GM12864 (cell line): ENCODE measurements at places on chromosomes 6 and 20.

DNA sequence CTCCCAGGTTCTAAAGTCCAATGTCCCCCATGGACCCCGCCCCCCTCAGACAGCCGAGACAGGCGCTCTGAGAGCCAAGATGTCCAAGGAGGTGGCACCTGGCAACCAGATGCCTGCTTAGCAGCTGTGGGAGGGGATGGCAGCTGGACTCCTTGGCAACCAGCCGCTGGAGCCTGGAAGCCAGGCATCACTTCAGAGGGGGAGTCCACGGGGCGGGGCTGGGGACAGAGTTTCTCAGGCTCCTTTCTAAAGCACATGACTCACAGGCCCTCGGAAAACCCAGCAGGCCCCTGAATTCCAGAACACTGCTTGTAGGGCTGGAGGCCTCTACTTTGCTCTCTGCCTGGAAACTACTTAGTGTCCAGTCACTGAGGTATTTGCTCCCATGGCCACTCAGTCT lies 51.5 kb downstream of the PREX1 start:
- DNase-seq: no peak

DNA sequence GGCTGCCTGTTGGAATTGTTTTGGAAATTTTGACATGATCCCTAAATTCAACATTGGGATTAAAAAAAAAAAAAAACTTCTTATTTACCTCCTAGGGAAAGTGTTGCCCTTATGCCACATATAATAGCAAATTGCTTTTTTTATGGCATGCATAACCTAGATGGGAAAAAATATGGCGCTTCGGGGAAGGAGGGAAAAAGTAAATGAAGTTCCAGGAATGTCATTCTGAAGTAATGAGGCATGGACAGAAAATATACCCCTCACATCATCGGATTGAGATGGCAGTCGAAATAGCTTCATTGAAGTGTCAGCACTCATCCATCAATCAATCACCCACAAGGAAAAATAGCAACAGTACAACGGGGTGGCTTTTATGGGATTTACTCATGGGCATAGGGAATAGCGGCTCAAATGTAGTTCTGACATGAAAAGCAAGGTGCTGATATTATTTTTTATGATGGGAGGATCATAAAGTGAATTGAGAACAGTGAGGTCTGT lies 104.8 kb downstream of the ZNF217 start:
- no peak for DNase-seq

GRCh38 chr20:40682104-40682981 lies 6.7 kb downstream of the MAFB start:
- DNase-seq: no peak

GRCh38 chr6:6790891-6791290 lies 202.4 kb downstream of the LY86 start:
- DNase-seq: no peak

- no peak for DNase-seq
Observed at GRCh38 chr6:158387036-158387435, 74.8 kb downstream of the TULP4 start.

- DNase-seq: no peak
Observed at GRCh38 chr20:41393705-41394066, 27.1 kb upstream of the EMILIN3 start.

DNA sequence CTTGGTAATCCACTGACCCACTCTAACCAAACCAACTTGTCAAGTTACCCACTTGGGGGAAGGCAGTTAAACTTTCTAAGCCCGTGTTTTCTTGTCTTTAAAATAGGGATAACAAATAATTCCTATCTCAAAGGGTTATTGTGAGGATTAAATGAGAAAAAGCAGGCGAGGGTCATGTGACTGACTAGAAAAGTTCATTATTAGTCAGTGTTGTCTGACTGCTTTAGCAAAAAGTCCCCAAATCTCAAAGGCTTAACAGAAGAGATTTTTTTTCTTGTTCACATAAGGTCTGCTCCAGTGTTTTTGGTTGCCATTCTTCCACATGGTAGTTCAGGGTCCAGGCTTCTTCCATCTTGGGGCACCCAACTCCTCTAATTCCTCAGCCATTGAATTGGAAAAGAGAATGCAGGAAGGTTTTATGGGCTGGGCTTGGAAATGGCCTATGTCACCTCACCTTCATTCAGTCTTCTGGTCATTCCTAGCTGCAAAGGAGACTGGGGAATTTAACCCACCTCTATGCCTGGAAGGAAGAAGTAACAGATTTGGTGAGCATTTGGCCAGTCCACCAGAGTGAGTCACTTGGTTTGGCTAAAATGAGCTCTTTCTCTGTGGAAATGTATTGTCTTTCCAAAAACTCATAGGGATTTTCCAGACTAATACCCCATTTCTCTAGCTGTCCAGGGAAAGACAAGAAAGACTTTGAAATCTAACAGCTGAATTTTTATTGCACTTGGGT lies 77.0 kb downstream of the CAP2 start:
- DNase-seq: no peak

GRCh38 chr6:159854959-159855358 lies 35.8 kb upstream of the MAS1 start:
- no peak for DNase-seq

- DNase-seq: no peak
Observed at GRCh38 chr20:53580376-53581111, 13.1 kb downstream of the ZNF217 start.

DNA sequence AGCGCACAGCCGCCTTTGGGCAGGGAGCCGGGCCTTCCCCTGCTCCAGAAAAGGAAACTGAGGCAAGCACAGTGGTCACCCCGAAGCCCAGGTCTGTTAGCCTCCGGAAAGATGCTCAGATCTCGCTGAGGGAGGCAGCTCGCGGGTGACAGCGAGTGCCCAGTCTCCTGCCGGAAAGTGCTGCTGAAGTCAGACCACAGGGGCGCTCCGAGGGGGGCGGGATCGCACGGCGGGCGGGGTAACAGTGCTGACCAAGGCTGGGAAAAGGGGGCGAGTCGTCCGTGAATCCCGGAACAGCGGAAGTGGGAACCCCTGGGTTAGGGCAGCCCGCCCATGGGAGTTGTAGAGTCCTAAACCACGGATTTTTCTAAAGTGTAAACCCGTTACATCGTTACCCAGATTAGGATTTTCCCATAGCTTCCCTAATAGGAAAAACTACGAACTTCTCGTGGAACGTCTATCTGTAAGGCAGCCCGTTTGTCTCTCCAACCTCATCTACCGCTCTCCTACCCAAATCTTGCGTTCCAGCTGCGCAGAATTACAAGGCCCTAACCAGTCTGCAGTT lies 504 bp downstream of the VPS16 start:
- DNase-seq: no peak

DNA sequence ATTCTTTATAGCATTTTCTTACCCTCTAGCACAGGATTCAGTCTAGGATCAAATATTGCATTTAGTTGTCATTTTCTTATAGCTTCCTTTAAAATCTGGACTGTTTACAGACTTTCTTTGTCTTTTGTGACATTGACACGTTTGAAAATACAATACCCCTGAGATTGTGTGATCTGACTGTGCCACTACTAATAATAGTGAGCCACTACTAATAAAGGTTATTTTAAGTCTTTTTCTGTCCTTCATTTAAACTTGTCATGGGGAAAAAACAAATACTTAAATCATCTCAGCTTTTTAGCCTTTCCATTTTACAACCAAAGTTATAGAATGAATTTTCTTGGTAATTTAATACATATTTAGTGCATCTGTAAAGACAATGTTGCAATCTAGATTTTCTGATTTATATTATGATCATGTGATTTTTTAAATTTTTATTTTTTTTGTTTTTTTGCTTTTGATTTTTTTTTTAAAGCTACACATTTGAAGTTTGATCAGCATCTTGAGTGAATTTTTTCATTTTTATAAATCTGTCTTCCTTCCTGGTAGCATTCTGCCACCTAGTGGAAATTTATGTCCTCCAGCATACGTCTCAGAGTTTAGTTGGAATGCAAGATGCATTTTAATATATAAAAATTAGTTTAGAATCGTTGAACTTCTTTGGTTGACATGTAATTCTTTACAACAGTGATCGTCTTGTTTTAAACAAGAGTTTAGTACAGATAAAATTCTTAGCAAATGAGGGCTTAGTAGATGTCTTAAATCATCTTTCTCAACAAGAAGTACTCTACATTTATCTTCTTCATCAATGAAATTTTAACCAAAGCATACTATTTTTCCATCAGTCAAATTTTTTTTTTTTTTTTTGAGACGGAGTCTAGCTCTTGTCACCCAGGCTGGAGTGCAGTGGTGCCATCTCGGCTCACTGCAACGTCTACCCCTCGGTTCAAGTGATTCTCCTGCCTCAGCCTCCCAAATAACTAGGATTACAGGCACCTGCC lies 119.4 kb downstream of the NCOA3 start:
- peak; percentile 24 for DNase-seq

DNA sequence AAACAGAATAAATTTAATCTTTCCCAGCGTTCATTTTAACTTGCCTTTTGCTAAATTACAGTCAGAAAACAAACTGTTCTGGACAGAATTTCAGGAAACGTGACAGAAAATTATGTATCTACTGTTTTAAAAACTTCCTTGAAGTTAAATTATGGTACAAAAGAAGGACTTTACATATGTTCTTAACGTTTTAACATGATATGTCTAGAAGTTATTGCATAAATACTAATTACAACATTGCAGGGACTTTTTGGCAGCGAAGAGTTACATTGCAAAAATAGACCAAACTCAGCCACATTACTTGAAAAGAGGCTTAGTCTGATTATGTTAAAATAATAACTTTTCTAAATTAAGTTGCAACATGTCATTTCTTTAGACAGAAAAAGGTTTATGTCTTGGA lies 142.1 kb upstream of the IMPG1 start:
- no peak for DNase-seq

- no peak for DNase-seq
Observed at GRCh38 chr6:39421383-39422225, 99.1 kb upstream of the KCNK16 start.

DNA sequence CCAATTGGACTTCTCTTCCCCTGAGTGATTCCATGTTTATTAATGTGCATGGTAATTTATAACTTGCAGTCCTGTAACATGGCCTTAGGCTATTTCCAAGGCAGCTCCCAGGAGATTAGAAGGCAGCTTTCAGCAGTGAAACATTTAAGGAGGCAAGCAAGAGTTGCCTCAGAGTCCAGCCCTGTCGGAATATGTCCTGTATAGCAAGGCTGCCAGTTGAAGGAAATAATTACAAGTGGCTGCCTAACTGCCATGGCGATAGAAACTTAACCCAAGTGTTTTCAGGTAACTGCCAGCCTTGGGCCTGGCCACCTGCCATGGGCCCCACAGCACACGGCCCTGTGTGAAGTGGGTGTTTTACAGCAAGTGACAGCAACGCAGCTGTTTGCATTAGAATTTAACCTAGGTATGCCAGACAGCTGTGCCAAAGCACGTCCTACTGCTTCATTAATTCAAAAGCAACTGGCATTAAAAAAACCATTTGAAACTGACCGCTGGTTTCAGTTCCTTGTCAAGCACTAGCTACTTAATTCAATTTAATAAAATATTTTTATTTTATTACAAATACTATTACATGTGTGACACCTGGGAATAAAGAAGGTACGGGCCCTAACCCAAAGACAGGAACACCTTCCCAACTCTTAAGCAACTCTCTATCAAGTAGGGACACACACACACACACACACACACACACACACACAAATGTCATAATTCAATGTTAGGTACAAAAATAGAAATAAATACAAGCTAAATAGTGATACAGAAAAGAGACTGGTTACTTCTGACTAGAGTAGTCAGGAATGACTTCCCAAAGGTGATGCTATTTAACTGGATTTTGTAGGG lies 151.8 kb upstream of the HEY2 start:
- DNase-seq: no peak

DNA sequence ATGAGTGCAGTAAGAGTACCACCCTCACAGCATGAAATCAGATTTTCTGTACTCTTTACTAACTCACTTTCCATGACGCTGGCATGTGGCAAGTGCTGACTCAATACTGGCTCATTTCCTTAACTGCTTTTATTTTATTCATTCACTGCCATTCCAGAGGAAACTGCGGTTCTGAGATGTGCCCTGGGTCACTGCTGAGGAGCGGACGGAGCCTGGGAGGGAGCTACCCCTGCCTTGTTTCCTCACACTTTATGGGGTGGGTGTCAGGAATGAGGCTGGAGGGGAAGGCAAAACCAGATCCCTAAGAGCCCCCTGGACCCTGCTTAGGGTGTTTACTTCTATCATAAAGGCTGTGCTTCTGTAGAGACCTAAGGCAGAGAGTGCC lies 14.4 kb downstream of the NT5E start:
- no peak for DNase-seq

- no peak for DNase-seq
Observed at GRCh38 chr6:31055441-31055840, 45.2 kb downstream of the MUC22 start.

- no peak for DNase-seq
Observed at GRCh38 chr6:167327391-167327790, 2.5 kb downstream of the TTLL2 start.

DNA sequence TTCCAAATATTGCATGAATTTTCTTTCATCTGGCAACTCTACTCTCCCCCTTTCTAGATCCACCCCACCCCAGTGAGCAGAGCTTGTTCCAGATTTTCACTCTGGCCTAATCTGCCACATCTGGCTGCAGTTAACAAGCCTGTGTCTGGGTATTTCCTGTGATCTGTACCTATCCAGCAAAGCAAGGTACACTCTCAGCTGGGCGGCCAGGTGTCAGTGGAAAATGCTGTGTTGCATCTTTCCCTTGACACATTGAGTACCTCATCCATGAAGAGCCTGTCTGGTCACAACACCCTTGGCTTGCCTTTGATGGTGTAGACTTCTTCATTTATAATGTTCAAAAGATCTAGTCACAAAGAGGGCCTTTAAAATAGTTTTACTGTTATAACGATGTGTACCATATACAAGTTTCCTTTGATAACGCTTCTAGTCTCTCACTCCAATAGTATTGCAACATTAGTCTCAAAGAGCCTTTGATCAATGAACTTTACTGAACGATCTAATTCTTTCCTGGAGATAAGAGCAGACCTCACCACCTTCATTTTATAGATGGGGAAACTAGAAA lies 6.0 kb upstream of the RNF182 start:
- no peak for DNase-seq

DNA sequence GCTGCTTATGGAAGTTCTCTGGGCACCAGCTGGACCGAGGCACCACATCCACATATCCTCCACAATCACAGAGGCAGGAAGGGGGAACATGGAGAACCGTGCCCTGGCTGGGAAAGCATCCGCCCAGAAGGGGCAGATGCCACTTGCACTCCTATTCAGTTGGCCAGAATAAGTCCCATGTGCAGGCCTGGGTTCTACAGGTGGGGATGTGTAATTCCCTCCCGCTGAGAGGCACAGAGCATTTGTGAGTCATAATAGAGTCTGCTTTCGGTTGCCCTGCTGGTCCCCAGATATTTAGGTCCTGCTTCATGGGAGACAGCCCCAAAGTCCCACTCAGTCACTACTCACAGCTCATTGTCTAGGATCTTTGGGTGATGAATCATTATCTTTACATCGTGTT lies 104.0 kb downstream of the PHACTR3 start:
- no peak for DNase-seq
